ENCODE measurements at places on chromosomes 5 and 9. TPM values are rescaled to one million over a fixed set of nuclear protein-coding genes. Genes with fewer than 3 reads are reported as not detected.

DNA sequence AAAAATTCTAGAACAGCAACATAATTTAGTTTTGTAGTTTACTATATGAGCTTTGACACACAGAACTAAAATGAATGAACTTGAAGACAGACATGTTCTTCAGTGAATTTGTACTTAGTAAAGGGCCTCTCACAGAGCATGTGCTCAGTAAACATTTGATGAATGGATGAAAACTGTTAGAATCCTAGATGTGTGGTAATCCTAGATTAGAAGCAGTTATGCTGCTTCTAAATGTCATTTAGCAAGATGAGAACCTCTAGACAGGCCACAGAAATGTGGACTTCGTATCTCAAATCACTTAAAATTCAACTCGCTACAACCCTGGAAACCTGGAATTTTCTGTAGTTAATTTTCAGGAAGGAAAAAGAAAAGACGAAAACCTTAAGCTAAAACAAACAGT, 8.5 kb downstream of the GOLPH3 start:
- H3K4me1 ChIP-seq: peaks cover 76% of the 10 kb centered on the region
- no peak for DNase-seq
- H3K4me3 ChIP-seq: no peak overlapping the region
- no peaks in the 10 kb centered on the region for H3K27me3 ChIP-seq
- peaks cover 36% of the 10 kb centered on the region for H3K36me3 ChIP-seq

DNA sequence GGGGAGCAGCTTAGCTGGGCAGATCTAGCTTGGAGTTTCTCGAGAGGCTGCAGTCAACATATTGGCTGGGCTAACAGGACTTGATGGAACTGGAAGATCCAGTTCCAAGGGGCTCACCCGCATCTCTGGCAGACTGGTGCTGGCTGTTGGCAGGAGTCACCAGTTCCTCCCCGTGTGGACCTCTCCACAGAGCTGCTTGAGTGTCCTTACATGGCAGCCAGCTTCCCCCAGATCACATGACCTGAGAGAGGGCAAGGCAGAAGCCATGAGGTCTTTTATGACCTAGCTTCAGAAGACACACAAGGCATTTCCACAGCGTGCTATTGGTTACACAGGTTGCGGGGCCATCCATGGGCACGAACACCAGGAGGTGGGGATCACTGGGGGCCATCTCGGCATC, 26.4 kb upstream of the RXRA start:
- H3K27ac ChIP-seq: no peak overlapping the region
- no peaks in the 10 kb centered on the region for H3K36me3 ChIP-seq
- H3K4me1 ChIP-seq: peaks cover 2% of the 10 kb centered on the region
- peaks cover 9% of the 10 kb centered on the region for H3K27me3 ChIP-seq
- no peak for DNase-seq

DNA sequence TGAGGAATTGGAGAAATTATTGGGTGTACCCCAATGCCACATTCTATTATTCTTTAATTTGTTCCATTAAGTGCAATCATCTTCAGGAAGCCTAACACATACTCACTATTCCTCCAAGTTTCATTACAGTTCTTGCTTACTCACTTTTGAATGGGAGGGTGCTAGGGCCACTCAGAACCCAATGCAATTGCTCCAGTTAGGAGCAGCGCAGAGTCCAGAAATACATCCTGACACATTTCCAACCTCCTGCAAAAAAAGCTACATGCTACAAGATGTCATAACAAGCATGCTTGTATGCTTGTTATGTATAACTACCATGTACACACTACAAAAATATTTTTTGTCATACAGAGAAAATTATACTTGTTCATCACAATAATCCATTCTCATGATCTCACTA, 27.8 kb downstream of the NFIB start:
- no peaks in the 10 kb centered on the region for H3K36me3 ChIP-seq
- H3K27me3 ChIP-seq: no peaks in the 10 kb centered on the region
- no peak for DNase-seq

Gene PCDHB2
- not detected for total RNA-seq

Gene PRUNE2
- total RNA-seq: 206 TPM

GRCh38 chr5:20618340-20618739, 630.3 kb upstream of the CDH18 start:
- H3K36me3 ChIP-seq: no peaks in the 10 kb centered on the region
- no peak overlapping the region for H3K4me3 ChIP-seq
- no peaks in the 10 kb centered on the region for H3K4me1 ChIP-seq
- no peak for DNase-seq
- H3K27me3 ChIP-seq: no peaks in the 10 kb centered on the region

Gene MUSK
- total RNA-seq: 4.6 TPM

Gene ANKRD34B
- total RNA-seq: not detected

DNA sequence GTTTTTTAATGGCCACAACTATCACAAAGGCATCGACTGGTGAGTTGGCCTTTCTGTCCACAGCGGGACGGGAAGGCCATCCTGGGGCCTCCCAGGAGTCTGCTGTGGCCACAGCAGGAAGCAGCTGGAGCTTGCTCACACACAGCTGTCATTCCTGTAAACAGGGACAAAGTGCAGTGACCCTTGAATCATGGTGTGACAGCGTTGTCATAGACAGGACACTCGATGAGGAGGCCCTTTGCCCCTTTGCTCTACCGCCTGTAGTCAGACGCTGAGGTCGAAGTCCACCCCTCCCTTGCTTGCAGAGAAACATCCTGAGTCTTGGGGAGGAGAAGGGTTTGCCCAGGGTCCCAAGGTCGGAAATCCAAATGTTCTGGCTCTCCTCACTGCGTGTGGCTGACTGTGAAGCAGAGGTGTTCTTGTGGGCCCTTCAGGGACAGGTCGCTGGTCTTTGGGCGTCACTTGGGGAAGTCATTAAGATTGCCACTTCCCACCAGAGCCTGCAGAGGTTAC, 35.1 kb downstream of the NDST1 start:
- peaks cover 29% of the 10 kb centered on the region for H3K4me1 ChIP-seq
- no peak overlapping the region for H3K4me3 ChIP-seq
- no peaks in the 10 kb centered on the region for H3K27me3 ChIP-seq

GRCh38 chr5:120769312-120769872, 305.3 kb downstream of the PRR16 start:
- H3K27me3 ChIP-seq: no peaks in the 10 kb centered on the region
- no peak overlapping the region for H3K27ac ChIP-seq
- no peak for DNase-seq
- H3K4me1 ChIP-seq: no peaks in the 10 kb centered on the region
- no peaks in the 10 kb centered on the region for H3K36me3 ChIP-seq

DNA sequence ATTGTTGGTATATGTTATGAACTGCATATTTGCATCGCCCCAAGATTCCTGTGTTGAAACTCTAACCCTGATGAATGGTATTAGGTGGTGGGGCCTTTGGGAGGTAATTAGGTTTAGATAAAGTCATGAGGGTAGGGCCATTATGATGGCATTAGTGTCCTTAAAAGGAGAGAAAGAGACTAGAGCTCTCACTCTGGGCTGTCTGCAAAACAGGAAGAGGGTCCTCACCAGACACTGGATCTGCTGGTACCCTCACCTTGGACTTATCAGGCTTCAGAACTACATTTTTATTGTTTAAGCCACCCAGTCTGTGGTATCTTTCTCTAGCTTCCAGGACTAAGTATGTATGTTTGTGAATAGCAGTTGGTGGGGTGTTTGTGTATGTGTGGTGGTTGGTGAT, 68.9 kb downstream of the MACIR start:
- H3K36me3 ChIP-seq: no peaks in the 10 kb centered on the region
- no peaks in the 10 kb centered on the region for H3K27me3 ChIP-seq
- DNase-seq: no peak
- no peak overlapping the region for H3K4me3 ChIP-seq
- H3K27ac ChIP-seq: no peak overlapping the region
- no peaks in the 10 kb centered on the region for H3K4me1 ChIP-seq

- no peaks in the 10 kb centered on the region for H3K27me3 ChIP-seq
- no peak overlapping the region for H3K4me3 ChIP-seq
- DNase-seq: no peak
- no peaks in the 10 kb centered on the region for H3K4me1 ChIP-seq
- no peak overlapping the region for H3K27ac ChIP-seq
- H3K36me3 ChIP-seq: no peaks in the 10 kb centered on the region
Measured at GRCh38 chr5:127804886-127805426, 101.8 kb downstream of the CCDC192 start.

GRCh38 chr9:113934167-113934828, 58.2 kb downstream of the ZNF618 start:
- H3K36me3 ChIP-seq: no peaks in the 10 kb centered on the region
- H3K4me3 ChIP-seq: no peak overlapping the region
- no peak for DNase-seq
- H3K4me1 ChIP-seq: peaks cover 4% of the 10 kb centered on the region

- peak overlapping the region; percentile 94 for H3K27ac ChIP-seq
- H3K36me3 ChIP-seq: peaks cover 4% of the 10 kb centered on the region
- no peak overlapping the region for H3K4me3 ChIP-seq
- H3K4me1 ChIP-seq: peaks cover 13% of the 10 kb centered on the region
- DNase-seq: no peak
- no peaks in the 10 kb centered on the region for H3K27me3 ChIP-seq
Measured at GRCh38 chr5:10726913-10727517, 34.0 kb downstream of the DAP start.

DNA sequence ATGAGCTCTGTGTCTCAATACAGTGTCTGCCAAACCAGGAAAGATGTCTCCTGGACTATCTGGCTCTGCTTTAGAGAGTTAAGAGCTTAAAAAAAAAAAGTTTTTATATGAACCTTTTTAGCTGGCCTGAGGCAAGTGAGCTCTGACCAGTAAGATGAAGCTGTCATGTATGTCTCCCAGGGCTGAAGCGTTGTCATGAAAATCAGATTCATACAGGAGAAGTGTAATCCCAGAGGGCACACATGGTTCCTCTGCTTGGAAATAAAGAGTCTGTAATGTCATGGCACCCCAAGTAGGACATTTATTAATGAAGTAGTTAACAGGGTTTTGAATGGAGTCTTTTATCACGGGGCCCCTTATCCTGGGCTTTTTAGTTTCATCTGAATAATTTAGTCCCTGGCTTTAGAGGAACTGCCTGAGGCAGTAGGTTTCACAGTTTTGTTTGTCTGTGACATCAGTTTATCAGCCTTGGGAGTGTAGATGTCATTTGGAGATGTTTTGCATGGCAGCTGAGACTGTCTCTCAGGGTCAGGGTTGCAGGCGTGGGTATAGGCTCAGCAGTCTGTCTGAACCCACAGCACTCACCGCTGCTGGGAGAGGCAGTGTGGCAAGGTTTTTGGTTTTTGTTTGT, 223.3 kb downstream of the DIRAS2 start:
- no peak for DNase-seq
- H3K4me3 ChIP-seq: no peak overlapping the region
- no peaks in the 10 kb centered on the region for H3K4me1 ChIP-seq
- H3K27ac ChIP-seq: no peak overlapping the region
- H3K36me3 ChIP-seq: no peaks in the 10 kb centered on the region

Gene HAVCR2
- total RNA-seq: not detected
